Stimulated activated CD4-positive, alpha-beta T cell treated with anti-CD3 and anti-CD28 coated beads, Interleukin-1b, Interleukin-23, amount 100 ng/mL, for 1 hour (primary cell): ENCODE measurements at places on chromosomes 3 and 15.

GRCh38 chr15:34124651-34125050, 22.8 kb downstream of the PGBD4 start:
- DNase-seq = no peak

GRCh38 chr3:82474711-82475110, 713.3 kb upstream of the GBE1 start:
- no peak for DNase-seq

- DNase-seq = no peak
These were observed 551.9 kb upstream of the GOLIM4 start for GRCh38 chr3:168647582-168647981.

DNA sequence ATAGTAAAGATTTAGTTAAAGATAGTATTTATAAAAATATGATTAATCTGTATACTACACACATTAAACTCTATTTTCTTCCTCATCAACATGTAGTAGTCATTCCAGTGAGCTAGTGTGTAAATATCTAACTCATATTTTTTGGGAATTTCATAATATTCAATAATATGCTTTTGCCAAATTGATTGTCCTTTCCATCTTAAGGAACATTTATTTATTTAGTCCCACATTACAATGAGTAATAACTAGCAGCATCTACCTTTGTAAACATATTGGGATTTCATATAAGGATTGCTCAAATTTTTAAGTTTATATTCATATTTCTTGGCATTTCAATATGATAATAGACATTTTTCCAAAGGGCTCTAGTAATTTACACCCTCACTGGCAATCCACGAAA, 53.9 kb upstream of the GOLGA8B start:
- no peak for DNase-seq

DNA sequence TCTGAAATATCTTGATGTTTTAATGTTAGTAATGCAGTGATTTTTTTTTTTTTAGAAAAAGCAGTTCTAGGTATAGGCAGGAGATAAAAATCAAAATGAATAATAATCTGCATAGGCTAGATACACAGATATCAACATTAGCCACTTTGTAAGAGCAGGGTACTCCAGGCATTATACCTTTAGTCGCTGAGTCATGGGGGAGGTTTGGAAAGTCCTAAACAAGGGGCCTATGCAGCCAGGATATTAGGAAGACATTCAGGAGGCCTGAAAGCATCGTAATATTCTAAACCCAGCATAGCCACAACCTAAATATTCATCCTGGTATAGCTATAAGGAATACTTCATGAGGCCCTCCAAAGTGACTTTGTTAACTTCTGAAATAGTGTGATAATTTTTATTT, 258.1 kb upstream of the NECTIN3 start:
- DNase-seq = no peak

- no peak for DNase-seq
These were observed 5.7 kb downstream of the MAN2C1 start for GRCh38 chr15:75362642-75363249.

GRCh38 chr3:148930752-148931151, 60.6 kb upstream of the GYG1 start:
- DNase-seq = no peak

- DNase-seq = no peak
These were observed 116.8 kb downstream of the CDIN1 start for GRCh38 chr15:36696196-36696595.

- DNase-seq = no peak
These were observed 7.7 kb upstream of the SEC13 start for GRCh38 chr3:10328460-10329071.

GRCh38 chr3:120198305-120198878, 86.6 kb downstream of the GPR156 start:
- no peak for DNase-seq

- no peak for DNase-seq
These were observed 64.1 kb upstream of the IMPG2 start for GRCh38 chr3:101384426-101384825.
